Activated CD4-positive, alpha-beta T cell treated with anti-CD3 and anti-CD28 coated beads for 1 hour (primary cell): ENCODE measurements at places on chromosomes 2 and 18.

- DNase-seq: no peak
Observed at GRCh38 chr2:220445429-220446105, 818.1 kb downstream of the SLC4A3 start.

GRCh38 chr2:234341306-234341985, 155.4 kb downstream of the ARL4C start:
- DNase-seq: no peak

- DNase-seq: no peak
Observed at GRCh38 chr2:50535971-50536759, 495.8 kb downstream of the NRXN1 start.

GRCh38 chr2:172056293-172056692, 29.0 kb upstream of the DLX1 start:
- no peak for DNase-seq

DNA sequence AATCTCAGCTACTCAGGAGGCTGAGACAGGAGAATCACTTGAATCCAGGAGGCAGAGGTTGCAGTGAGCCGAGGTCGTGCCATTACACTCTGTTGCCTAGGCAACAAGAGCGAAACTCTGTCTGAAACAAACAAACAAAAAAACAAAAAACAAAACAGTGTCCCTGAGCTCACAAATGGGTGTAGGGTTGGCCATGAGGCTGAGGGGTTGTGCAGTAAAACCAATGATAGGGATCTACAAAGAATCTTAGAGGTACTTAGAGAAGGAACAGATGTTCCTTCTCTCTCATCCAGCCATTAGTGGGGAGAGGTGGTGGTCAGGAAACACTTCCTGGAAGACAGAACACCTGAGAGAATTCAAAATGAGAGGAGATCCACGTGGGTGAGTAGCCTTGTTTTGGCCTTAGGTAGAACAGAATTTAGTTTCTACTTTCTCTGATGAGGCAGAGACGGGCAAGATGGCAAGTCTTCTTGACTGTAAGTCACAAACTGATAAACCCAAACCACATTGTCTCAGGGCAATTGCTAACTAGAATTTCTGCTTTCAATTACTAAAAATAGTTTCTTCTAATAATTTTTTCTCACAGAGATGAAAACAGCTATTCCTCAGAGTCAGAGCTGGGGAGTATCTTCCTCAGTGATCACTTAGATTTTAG, 61.5 kb upstream of the PPM1B start:
- DNase-seq: no peak

GRCh38 chr2:180325416-180326120, 318.5 kb upstream of the CWC22 start:
- no peak for DNase-seq

DNA sequence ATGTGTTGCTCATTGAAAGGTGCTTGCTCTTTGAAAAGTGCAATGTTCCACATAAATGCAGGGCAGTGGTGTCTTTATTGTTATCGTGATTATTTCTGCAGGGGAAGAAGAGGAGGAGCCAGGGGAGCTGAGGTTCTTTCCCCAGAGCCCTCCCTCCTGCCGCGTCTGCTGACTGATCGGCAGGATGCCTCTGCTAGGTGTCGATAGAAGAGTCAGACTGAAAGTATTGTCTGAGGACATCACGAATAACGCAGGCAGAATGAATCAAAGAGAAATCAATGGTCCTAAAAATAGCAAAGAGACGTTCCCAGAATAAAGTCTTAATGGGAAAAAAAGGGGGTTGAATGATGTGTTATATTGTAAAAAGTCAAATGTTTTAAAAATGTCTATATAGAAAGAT, 47.4 kb upstream of the SIX3 start:
- no peak for DNase-seq

GRCh38 chr2:105384216-105384615, 14.6 kb downstream of the FHL2 start:
- no peak for DNase-seq

- DNase-seq: no peak
Observed at GRCh38 chr2:34261701-34262100, 662.6 kb upstream of the FAM98A start.

GRCh38 chr2:210919128-210919527, 362.7 kb downstream of the CPS1 start:
- DNase-seq: no peak

DNA sequence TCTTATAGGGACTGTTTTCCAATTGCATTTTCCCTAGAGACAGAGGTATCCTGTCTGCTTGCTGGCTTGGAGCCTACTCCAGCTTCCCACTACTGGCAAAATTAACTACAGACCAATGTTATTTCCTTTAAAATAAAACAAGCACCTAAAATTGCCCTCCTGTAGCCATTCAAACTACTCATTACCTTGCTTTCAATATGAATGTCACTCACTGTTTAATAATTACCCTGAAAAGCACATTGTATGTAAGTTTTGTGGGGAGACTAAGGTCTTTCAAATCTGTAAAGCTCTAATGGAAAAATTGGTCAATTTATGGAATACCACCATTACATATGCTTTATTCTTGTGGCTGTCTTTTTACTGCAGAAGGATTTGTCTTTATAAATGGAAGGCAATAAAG, 87.3 kb downstream of the DOCK10 start:
- no peak for DNase-seq

- DNase-seq: no peak
Observed at GRCh38 chr18:74528913-74529312, 5.4 kb upstream of the CNDP1 start.

DNA sequence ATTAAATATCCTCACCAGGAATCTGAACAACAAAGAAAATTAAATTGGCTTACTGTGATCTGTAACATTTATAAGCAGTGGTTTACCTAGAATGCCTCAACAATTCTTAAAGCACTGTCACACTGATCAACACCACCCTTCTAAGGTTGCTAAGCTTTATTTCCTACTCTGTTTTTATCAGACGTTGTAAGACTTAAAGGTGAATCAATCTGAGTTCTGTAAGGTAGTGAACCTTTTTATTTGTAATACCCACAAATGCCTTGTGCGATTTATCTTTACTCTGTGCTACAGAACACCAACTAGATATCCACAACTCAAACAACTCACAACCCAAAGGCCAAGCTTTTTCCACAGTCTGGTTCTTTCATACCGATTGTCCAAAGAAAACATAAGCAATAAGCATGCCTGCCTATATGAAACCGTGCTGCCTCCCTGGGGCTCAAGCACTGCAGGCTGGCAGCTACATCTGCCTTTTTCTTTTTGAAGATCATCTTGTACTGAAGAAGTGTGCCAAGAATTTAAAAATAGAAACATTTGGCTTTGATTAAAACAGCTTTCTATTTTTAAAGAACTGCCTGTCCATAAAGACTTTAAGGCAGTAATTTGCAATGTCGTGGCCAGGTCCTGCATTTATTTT, 490.7 kb downstream of the NUP35 start:
- no peak for DNase-seq

- DNase-seq: no peak
Observed at GRCh38 chr2:240728361-240728760, 36.7 kb downstream of the AQP12A start.

- no peak for DNase-seq
Observed at GRCh38 chr2:219434718-219435525, at the start of gene SPEG. TSS of gene SPEG (plus strand) at chr2:219434843. CDS start at chr2:219434978, 135 bp downstream.

DNA sequence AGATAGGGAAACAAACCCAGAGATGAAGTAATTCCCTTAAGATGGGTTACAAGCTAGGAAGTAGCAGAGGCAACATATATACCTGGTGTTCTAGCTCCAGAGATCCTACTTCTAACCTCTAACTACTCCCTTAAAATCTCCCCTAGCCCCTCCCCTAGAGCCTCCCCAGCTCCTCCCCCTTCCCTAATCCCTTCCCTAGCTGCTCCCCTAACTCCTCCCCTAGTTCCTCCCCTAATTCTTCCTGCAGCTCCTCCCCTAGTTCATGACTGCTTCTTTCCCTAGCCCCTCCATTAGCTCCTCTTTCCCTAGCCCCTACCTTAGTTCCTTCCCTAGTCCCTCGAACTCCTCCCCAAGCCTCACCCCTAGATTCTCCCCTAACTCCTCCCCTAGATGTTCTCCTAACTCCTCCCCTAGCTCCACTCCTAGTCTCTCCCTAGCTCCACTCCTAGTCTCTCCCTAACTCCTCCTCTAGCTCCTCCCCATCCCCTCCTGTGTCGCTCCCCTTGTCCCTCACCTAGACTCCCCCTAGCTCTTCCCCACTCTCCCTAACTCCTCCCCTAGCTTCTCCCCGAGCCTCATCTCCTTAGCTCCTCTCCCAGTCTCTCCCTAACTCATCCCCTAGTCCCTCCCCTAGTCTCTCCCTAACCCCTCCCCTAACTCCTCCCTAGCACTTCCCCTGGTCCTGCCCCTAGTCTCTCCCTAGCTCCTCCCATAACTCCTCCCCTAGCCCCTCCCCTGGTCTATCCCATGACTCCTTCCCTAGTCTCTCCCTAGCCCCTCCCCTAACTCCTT, 108.9 kb downstream of the CD226 start:
- DNase-seq: no peak

DNA sequence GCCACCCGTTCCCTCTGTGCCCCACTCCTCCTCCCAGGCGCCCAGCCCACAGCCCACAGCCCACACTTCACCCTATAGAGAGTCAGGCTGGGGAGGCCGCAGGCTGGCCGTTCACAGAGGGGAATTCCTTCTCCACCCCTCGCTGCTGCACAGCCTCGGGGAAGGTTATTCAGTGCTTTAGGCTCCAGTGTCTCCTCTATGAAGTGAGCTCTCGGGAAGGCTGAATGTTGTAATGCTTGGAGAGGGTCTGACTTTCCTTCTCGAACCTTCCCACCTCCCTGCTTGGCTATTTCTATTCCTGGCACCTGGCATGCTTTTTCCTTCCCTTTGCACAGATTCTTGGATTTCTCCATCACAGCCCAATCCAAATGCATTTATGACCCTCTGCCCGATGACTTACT, 62.5 kb upstream of the SMAD7 start:
- no peak for DNase-seq

DNA sequence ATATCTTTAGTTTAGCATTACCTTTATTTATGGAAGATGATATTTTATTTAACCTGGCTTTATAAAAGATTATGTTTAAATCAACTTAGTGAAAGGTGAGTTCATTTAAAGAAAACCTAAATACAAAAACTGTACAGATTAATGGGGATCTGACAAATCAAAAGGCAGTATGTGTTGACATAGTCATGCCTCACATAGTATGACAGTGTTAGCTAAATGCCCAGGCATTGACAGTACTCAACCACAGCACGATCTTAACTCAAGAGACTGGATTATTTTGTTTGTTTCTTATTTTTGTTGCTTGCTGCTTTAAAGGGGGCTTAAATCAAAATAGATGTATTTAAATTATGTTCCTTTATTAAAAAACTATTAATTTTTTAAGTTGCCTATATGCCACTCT, 7.8 kb downstream of the DOK6 start:
- DNase-seq: no peak

DNA sequence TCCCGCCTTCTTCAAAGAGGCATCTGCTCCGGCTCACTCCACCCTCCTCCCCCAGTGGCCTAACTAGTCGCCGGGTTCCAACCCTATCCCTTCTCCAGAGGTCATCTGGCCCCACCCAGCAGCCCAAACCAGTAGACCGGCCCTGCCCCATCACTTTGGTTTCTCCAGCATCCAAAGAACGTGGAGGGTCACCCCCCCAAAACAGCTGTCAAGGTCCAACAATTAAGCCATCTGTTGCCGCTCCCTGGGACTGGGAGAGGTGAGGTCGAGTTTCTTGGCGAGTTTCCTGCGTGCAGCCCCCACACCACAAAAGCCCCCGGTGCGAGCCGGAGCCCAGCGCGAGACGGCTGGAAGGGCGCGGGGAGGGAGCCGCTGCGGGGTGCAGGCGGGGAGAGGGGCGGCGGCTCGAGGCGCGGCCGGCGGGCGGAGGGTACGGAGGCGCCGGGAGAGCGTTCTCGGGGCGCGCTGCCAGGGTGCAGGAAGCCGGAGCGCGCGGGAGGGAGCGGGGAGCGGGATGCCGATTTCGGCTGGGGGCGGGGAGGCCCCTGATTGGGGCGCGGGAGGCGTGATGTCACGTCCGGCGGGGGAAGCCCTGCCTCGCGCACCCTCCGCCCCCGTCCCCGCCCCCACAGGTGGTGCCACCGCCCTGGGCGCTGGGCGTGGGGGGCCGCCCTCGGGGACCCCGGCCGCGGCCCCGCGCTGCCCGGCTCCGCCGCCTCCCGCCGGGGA, 571 bp upstream of the GPC1 start:
- DNase-seq: peak; percentile 84

GRCh38 chr2:176677746-176678265, 408.6 kb downstream of the MTX2 start:
- no peak for DNase-seq

DNA sequence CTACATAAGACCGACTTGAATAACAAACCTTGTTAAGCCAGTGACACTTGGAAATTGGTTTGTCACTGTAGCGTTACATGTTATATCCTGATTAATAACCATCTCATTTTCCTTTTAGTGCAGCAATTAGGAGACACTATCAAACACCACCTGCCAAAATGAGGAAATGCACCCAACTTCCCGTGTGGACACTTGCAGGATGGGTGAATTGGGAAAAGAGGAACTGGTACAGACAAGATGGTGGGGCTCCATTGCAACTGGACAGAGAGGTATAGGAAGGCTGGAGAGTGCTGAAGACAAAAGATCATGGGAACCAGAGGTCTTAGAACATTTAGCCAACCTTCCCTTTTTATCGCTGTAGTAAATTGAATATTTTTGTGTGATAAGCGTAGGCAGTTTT, 816.3 kb upstream of the HS6ST1 start:
- DNase-seq: no peak

- DNase-seq: no peak
Observed at GRCh38 chr2:6939071-6939470, 21.9 kb downstream of the RNF144A start.

GRCh38 chr18:59911600-59911999, 11.8 kb downstream of the PMAIP1 start:
- no peak for DNase-seq

DNA sequence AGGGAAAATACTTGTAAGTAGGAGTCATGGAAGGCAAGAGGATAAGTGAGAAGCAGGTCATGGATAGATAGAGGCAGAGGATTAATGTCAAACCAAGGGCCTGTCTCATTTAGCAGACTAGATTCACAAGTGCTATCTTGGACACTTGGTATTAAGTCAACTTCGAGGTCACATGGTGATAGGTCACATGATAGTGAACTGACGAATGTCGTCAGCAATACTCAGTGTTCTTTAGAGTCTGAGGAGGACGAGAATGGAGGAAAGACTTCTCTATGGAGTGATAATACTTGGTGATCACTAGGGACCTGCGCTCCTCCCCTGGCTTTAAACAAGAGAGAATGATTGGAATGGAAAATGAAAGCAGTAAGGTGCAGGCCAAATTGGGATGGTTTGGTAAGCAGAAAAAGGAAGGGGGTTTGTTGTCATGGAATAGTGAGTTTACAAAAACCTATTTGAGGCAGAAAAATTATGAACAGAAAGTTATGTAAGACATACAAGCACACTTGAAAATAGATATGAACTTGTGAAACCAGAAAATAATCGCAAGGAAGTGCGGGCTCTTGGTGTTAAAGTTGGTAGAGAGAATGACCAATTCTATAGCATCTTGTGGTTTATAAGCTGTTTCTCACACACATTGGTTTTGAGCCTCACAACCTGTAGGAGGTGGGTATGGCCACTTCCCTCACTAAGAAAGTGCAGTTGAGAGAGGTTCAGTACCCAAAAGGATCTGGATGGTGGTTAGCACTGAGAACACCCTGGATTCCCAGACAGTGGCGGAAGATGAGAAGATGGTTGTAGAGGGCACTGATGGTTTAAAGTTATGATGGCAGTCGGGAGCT, 141.5 kb downstream of the WDSUB1 start:
- no peak for DNase-seq

- no peak for DNase-seq
Observed at GRCh38 chr2:116145031-116145430, 1669.5 kb upstream of the DDX18 start.
